Posterior cingulate gyrus (tissue), 11 donors: ENCODE measurements at places on chromosomes 16 and 17.

- peak; percentile 43 for DNase-seq
These were observed 1.9 kb upstream of the GDPD3 start for GRCh38 chr16:30115238-30115637.

- DNase-seq, result no peak
These were observed 52.0 kb downstream of the LDHD start for GRCh38 chr16:75064403-75065148.

DNA sequence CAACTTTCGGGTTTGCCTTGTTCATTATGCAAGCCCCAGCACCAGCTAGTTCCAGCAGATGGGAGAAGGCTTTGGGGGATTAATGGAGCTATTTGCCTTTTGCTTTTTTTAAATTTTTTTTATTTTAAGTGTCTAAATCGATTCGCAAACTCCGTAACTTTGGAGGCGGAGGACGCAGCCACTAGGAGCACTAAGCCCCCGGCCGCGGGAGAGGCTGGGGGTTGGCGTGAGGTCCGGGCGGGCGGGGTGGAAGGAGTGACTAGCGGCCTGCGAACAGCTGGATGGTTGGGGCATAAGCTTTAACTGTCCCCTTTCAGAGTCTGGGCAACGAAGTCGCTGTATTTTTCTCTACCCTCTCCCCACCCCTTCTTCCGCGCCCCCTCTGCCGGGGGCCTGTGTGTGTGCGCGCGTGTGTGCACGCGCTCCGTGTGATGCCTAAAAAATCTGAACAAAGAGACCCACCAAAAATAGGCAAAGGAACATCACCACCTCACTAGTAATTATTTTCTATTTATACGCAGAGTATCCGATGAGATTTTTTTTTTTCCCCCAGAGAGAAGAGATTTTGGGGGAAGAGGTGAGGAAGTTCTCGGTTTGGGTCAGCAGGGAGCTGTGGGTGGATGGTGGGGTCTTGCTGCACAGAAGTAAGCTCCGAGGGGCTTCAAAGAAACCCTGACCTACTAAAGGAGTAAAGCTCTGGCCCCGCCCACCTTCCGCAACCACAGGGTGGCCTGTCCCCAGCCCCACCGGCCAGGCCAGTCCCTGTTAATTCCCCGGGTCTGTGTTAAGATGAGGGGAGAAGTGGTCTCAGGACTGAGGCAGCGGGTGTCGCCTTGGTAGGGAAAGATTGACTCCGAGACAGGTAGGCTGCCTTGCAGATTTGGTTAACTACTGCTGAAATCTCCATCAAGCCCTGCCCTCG is 2.3 kb downstream of the SHISA9 start:
- no peak for DNase-seq

DNA sequence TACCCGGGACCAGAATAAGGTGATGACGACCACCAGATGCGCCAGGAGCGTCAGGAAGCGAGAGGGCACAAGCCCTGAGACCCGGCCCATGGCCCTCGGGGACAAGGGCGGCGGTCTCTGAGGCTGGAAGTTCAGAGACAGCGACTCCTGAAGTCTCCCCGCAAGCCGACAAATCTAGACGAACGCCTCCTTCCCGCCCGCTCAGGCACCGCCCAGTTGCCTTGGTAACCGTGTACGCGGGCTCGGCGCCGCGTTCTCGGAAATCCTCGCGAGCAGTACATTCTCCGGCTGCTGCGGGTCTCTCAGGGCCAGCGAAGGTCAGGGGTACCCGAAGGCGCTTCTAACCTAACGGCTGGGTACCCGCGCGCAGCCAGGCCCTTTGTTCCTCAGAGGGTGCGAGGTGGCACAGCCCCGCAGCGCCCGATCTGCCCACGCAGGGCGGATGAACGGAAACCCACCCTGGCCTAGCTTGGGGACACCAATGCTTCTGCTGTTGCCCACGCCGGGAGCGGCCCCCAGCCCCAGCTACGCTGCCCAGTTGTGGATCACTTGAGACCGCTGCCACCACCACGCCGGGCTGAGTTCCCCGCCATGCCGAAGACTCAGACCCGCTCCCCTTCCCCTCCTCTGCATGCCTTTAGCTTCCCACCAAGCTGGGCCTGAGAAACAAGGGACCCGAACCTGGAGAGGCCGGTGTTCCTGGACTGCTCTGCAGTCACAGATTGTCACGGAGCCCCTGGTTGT is at the start of gene TMEM107:
Gene TMEM107 (minus strand): TSS at position 184 of the 744 bp plus-strand sequence. CDS start 94 bp downstream, at position 90.
- peak; percentile 98 for DNase-seq

- peak; percentile 86 for DNase-seq
These were observed 6.0 kb upstream of the TBC1D3B start for GRCh38 chr17:36182176-36183000.

GRCh38 chr17:61454381-61455323 is 2.4 kb downstream of the TBX4 start:
- DNase-seq, result no peak
